Choroid plexus epithelial cell (primary cell): ENCODE measurements at places on chromosomes 13 and 19.

DNA sequence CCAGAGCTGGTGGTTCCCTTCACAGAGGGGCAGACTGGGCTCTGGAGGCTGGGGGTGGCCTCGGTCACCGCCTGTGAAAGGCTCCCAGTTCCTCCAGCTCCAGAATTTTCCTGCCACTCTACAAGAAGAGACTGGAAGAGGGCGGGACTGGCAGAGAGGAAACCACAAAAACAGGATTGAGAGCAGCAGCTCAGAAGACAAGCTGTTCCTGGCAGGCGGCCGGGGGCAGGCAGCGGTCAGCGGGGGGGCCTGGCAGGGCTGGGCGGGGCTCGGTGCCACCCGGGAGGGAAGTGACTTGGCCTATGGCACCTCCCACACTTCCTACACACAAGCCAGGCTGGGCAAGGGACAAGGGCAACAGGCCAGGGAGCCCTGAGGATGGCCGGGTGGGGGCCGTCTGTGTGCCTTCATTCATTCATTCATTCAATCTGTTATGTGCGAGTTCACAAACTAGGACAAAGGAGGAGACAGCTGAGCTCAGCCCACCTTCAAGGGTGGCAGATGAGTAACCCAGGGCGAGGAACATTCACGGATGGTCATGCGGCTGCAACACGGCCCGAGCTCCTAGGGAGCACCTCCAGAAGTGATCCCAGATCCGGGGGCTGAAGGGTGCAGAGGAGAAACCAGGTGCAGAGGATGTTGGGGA, 16.9 kb upstream of the BTBD2 start:
- peak; percentile 76 for DNase-seq

- DNase-seq: no peak
Measured at GRCh38 chr13:51052581-51052980, 58.5 kb downstream of the C13orf42 start.

DNA sequence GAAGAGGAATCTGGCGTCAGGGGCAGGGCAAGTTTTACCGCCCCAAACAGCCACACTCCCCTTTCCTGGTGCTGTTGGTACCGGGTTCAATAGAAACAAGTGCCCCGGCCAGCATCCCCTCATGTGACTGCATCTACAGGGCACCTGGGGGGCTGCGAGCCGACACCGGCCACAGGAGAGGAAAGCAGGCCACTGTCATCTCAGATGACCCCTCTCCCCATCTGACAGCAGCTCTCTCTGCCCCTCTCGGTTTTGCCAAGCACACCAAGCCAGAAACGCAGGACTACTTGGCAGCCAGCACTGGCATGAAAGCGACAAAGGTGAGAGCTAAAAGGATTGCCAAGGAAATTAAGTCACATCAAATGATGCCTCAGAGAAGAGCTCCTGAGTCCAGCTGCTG, 37.1 kb downstream of the MLLT1 start:
- no peak for DNase-seq

DNA sequence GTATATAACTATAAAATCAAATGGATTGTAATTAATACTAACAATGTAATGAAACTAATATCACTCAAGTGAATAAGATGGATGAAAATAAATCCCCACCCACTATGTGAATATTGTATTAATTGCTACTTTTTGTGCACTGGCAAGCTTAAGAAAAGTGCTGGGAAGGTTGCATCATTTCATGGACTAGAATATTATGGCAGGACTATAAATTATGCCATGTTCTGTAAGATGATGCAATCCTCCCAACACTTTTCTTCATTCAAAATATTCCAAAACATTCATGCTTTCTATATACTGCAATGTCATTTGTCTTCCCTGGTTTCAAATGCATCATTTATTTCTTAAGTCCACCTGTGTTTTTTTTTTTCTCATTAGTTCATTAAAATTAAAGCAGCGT, 457.6 kb upstream of the GPC6 start:
- peak; percentile 18 for DNase-seq

DNA sequence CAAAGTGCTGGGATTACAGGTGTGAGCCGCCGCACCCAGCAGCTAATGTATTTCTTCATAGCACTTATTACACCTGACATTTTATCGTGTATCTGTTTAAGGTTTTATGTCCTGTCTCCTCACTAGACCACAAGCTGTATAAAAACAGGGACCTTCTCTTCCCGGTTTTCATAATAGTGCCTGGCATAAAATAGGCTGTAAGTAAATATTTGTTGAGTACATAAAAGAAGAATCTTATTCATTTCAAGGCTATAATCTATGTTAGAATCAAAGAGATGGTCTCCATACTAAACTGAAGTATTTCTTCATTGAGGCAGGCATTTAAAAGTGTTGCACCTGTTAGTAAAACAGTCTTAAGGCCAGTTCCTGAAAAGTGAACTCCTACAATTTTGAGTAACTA, 194.0 kb downstream of the SHISA2 start:
- no peak for DNase-seq

- peak; percentile 94 for DNase-seq
Measured at GRCh38 chr13:45328661-45329111, 12.3 kb downstream of the TPT1 start.

DNA sequence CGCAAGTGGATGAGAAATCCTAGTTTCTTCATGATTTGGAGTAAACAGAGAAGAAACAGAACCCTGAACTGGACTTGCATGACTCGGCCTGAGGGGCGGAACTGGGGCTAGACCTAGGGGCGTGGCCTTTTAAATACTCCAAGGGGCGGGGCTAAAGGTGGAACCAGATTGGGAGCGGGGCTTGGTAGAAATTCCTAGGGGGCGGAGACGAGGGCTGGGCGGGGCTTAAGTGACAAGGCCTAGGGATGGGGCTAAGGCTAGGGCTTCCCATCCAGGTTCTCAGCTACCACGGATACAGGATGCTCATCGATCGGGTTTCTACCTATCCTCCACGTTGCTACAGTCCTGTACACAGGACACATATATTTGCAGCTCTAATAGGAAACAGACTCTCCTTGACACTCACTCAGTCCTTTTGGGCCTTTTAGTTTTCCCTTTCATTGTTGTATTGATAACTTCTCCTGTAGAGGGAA, 372 bp upstream of the ZNF699 start:
- peak; percentile 93 for DNase-seq

DNA sequence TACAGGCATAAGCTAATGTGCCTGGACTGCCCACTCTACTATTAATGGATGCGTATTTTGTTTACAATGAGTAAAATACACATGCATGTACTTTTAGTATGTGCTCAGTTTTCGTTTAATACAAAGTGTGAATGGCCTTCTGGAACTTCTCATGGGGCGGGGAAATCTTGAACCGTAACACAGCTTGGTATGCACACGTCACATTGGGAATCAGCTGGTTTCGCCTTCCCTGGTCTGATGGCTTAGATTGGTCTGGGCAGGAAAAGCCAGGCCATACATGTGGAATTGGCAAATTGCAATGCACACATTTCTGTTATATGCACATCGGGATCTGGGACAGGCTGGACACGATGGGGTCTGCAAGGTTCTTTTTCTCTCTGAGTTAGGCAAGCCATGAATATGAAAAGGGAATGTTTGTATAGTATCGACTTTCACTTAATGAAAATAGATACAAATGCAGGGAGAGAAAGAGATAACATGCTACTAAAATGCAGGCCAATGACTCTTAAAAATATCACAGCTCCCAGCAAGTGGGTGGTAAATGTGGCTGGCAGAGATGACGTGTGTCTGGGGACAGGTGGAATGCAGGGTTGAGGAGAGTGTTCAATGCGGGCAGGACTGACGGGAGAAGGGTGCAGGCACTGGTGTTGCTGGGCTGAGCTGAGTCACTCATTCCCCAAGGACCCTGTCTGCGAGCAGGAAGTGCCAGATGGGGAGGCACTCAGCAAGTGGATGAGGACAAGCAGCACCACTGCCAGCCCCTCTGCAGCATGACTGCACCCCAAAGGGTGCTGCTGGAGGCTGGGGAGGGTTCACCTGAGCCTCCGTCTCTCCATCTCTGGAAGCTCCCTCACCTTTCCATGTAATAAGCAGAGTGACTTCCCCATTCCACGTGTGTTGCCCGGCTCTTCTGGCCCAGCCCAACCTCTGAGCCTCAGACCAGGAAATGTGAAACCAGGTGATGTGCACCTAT, 204.0 kb upstream of the GPR12 start:
- peak; percentile 30 for DNase-seq

DNA sequence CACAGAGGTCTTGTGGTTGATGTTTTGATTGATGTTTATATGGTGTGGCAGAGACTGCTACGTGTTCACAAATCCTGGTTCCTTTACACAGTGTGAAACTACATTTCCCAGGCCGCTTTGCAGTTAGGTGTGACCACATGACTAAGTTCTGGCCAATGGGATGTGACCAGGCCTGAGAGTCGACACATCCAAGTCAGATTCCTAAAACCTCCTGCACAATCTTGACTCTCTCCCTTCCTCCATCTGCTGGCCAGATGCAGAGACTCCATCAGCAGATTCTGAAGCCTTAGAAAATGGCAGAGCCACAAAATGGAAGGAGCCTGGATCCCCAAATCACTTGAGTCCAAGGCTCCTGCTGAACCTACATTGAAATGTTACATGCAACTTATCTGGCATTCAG, 12.6 kb downstream of the CD37 start:
- DNase-seq: peak; percentile 85

DNA sequence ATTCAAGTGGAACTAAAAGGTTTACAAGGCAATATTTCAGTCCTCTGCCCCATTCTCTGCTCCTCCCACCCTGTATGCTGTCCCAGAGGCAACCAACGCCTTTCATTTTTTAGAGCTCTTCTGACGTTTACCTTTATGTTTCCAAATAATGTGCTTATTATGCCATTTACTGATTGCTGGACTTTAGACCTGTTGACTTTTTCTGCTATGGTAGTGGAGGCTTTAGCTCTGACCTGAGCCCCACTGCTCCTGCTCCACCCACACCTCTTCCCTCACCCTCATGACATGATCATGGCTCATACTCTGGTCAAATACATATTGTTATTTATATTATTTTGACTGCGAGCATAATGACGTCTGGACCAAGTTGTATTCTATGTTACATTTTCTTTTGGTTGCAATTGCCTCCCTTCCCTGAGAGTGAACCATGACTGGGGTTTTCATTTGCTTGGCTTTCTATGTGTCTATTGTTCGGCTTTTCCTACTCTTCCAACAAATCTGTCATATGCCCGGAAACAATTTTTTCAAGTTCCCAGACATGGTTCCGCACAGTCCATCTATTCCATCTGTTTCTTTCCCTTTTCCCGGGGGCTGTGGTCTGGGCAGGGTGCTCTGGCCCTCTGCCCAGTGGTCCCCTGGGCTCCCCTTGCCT, 31.4 kb upstream of the GJB6 start:
- DNase-seq: no peak

DNA sequence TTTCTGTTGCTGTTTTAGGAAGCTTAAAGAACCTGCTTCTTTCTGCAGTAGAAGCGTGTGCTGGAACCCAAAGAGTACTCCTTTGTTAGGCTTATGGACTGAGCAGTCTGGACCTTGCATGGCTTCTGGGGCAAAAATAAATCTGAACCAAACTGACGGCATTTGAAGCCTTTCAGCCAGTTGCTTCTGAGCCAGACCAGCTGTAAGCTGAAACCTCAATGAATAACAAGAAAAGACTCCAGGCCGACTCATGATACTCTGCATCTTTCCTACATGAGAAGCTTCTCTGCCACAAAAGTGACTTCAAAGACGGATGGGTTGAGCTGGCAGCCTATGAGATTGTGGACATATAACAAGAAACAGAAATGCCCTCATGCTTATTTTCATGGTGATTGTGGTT, 103.1 kb downstream of the TNFRSF19 start:
- DNase-seq: peak; percentile 95

DNA sequence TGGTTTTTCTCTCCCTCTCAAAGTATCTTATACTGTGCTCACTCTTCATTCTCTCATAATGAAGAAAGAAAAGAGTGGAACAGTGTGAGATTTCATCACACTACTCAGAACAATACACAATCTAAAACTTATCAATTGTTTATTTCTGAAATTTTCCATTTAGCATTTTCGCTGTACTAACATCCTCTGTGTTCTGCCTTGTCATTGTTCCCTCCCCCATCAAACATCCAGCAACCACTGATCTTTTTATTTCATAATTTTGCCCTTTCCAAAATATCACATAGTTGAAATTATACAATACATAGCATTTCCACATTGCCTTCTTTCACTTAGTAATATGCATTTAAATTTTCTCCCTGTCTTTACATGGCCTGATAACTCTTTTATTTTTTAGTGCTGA, 658.7 kb downstream of the SLITRK1 start:
- DNase-seq: no peak

DNA sequence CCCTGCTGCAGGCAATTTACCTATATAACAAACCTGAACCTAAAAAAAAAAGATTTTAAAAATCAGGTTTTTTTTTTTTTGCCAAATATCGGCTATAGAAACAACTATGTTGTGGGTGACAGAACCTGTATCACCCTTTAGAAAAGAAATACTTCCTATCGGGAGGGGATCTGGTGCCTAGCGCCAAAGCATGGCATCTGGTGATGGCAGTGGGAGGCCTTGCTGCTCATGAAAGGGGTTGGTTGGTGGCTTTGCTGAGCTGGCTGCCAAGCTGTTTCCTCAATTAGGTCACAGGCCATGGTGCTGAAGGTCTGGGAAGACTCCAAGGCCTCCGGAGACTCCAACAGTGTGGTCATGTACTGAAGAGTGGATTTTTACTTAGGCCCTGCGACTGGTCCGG, 328.5 kb downstream of the KLF5 start:
- DNase-seq: no peak

DNA sequence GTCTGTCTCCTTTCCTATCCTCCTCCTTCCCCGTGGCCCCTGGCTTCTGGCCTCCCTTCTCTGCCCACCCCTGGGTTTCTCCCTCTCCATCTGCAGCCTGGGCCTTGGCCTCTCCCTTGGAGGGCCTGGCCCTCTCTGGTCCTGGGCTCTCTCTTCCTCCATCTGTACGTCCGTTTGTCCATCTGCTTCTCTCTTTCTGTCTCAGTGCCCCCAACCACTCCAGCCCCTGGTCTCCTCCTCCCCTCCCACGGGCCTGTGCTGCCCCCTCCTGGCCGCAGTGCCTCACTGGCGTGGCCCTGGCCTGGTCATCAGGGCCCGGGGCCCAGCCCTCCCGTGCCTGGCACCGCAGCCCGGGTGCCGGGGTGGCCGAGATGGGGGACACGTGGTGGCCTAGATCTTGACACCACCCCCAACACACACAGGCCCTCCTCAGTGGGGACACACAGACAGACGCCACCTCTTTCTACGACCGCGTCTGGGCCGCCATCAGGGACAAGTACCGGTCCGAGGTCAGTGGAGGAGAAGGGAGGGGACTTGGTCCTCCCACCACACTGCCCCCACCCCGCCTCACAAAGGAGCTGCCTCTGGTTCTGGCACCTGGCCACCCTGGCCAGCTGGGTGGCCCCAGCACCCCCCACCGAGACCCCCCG, 11.3 kb downstream of the PRKCSH start:
- DNase-seq: peak; percentile 40
